ENCODE measurements at places on chromosomes 7 and 10.

- DNase-seq, result no peak
Observed at GRCh38 chr10:58512491-58513187, at the start of gene BICC1. Gene BICC1 (plus strand): TSS chr10:58512872. CDS start chr10:58513144, 272 bp downstream.

DNA sequence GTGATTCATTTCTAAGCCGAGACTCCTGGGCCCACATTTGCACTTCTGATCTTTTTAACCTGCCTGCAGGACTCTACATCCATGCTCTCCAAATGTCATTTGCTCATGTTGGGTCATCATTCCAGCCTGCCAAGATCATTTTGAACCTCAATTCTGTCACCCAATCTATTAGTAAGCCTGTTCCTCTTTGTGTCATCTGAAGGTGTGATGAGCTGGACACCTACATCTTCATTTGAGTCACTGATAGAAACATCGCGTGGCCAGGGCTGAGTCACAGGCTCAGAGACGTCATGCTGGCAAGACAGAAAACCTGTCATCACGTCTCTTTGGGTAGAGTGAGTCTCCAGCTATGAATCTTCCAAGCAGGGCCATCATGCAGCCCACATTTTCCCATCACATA lies 65.3 kb upstream of the SLF2 start:
- no peak for DNase-seq

DNA sequence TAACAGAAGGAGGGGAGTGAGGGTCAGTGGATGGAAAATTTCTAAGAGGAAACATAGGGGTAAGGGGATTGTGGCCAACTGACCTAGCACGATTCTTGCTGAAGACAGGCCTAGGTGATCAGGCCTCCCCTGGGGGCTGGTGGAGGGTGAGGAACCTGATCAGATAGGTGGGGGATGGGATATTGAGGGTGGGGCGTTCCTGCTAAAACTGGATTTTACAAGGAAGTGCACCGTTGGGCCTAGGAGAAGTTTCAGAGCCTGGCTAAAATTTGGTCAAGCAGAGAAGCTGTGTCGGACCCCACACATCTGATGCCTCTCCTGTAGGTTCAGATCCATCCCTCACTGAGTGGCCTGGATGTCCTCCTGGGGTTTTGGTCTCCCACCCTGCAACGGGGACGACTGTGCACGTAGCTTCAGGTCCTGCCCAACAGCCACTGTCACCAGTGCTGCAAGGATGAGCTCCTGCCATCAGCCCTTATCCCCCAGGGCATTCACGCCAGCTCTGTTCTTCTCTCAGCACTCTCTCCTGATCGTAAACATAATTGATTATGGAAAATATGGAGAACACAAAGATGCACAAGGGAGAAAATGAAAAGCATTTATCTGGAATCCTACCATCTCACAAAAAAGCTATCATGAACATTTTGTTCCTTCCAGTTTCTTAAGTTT lies 89.9 kb downstream of the ADCY1 start:
- DNase-seq, result no peak

DNA sequence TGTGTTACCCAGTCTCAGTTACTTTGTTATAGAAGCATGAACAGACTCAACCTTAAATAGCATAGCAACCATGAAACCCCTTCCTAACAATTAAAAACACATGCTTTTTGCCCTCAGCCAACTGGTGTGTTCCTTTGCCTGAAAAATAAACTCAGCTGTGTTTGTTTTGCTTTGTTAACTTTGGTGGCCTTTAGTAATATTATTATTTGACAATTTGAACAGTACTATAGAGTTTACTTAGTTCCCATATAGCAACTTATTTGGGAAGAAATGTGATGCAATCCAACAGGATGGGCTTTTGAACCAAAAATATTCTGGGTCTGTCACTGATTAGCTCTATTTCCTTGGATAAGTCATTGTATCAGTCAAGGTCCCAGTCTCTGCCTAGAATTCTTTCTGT lies 22.5 kb upstream of the MKLN1 start:
- no peak for DNase-seq

GRCh38 chr10:84415539-84416244 lies 87.3 kb downstream of the CCSER2 start:
- DNase-seq, result no peak

GRCh38 chr7:21281193-21281592 lies 146.7 kb upstream of the SP4 start:
- no peak for DNase-seq

- DNase-seq, result no peak
Observed at GRCh38 chr10:89115876-89116627, 91.1 kb downstream of the CH25H start.

DNA sequence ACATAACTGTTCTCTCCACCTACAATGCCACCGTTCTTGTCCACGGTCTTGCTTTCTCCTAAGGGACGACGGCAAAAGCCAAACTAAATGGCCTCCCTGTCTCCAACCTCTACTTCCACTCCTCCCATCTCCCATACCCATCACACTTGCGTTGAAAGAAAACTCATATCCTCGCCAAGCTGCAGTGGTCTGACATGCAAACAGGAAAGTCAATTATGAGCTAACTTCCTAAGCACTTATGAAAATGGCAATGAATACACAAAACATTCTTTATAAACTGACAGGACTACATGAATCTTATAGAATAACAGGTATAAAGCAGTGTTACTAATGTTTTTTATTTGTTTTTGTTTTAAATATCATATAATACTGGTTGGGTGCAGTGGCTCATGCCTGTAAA lies 46.4 kb downstream of the TYW1B start:
- no peak for DNase-seq

DNA sequence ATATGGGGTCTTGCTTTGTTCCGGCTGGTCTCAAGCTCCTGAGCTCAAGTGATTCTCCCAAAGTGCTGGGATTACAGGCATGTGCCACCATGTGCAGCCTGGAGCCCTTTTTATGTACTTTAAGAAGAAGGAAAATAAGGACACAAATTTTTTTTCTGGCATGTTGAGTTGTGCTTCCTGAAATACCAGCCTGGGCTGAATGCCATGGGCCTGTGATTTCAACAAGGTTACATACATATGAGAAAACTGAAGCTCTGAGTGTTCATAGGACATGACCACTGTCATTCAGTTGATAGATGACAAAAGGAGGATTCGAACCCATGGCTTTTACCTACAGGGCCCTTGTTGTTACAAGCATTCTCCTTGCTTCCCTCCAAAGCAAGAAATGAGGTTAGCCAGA lies 36.1 kb downstream of the ST8SIA6 start:
- no peak for DNase-seq

- DNase-seq, result no peak
Observed at GRCh38 chr7:118420888-118421287, 196.4 kb downstream of the ANKRD7 start.

DNA sequence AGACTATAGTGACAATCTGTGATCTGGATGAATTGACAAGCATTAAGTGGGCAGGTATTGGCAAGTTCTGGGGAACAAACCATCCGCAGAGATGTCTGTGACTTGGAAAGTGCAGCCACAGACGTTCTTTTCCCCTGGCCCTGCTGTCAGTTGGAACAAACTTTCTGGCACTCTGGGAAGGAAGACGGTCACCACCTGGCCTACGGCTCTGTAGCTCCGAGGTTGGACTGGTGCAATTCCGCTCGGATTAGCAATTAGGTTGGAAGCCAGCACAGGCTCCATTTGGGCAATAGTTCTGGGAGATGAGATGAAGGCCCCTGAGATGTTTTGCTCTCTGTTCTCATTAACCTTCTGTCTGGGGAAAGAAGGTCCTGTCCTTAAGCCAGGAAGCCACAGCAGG lies 437.5 kb downstream of the CALN1 start:
- no peak for DNase-seq

DNA sequence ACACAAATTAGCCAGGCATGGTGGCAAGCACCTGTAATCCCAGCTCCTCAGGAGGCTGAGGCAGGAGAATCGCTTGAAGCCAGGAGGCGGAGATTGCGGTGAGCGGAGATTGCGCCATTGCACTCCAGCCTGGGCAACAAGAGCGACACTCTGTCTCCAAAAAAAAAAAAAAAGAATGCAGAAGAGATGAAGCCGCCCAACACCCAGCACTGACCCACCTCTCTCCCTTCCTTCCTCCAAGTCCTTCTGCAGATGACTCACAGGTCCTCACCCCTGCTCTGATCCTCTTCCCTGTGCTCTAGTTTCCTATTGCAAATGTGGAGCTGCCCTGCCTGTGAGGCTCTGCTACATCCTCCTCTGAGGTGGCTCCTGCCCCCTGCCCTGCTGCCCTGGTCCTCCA lies 22.0 kb upstream of the OPALIN start:
- DNase-seq, result no peak

DNA sequence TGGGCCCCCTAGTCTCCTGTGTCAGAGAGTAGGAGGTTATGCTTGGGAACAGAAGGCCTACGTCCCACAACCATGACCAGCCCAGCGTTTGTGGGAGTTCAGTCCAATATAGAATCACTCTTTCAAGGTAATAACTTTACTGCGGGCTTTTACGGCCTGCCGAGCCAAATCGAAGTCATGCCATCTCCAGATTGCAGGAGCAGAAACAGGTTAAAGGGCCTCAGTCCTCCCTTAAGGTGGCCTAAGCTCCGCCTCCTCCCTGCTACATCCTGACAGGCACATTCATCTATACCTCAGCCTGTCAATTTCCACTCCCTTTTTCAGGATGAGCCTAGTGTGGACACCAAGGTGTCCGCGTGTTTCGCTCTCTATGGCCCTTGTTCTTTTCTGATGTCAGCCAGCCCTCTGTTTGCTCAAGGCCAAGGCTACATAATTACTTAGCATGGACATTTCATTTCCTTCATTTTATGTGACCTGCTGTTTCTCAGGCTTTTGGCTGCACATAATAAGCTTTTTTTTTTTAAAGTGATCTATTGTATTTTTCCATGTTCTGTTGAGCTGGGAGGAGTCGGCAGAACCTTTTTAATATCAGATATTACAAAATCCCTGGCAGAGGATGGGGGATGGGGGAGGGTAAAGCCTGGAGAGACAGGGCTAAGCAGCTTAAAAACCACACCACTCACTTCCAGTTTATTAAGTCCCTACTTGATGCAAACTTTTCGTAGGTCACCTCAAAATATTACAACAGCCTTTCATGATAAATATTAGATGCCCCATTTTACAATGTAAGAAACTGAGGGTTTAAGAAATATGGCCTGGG lies 84.6 kb downstream of the CACNB2 start:
- no peak for DNase-seq

DNA sequence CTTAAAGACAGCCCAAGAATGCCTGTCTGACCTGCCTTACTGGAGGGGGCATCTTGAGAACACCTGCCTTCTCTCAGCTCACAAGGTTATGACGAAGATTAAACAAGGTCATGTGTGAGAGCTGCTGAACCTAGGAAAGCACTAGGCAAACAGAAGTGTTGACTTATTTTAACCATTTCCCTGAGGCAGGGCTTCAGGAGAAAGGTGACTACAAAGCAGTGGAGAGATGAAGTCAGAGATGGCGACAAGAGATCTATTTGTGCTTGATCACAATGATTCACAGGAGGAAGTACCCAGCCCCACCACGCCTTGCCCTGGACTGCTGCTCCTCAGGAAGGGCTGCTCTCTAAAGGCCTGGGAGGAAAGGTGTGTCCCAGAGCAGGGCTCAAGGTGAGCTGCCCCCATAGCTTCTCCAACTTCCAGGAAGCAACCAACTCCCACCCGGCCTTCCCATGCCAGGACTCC lies 27.8 kb downstream of the STN1 start:
- DNase-seq, result no peak

DNA sequence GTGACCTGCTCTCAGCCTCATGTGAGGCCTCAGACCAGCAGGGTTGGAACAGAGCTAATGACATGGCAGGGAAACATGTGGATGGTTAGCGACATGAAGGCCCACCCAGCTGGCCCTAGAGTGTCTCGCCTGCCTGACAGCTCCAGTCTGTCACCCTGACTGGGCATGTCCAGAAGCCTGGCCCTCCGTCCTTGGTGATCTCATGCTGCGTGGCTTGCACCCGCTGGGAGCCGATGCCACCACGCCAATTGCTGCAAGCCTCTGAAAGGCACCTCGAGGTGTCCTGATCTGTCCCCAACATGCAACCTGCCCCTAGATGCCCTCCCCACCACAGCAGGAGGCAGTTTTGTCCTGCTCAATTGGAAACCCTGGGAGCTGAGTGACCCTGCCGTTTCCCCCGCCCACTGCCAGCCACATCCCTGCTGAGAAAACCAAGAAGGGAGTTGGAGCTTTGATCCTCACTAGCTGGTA lies 27.8 kb upstream of the RET start:
- no peak for DNase-seq

GRCh38 chr7:37105762-37106161 lies 342.9 kb downstream of the ELMO1 start:
- DNase-seq, result no peak

DNA sequence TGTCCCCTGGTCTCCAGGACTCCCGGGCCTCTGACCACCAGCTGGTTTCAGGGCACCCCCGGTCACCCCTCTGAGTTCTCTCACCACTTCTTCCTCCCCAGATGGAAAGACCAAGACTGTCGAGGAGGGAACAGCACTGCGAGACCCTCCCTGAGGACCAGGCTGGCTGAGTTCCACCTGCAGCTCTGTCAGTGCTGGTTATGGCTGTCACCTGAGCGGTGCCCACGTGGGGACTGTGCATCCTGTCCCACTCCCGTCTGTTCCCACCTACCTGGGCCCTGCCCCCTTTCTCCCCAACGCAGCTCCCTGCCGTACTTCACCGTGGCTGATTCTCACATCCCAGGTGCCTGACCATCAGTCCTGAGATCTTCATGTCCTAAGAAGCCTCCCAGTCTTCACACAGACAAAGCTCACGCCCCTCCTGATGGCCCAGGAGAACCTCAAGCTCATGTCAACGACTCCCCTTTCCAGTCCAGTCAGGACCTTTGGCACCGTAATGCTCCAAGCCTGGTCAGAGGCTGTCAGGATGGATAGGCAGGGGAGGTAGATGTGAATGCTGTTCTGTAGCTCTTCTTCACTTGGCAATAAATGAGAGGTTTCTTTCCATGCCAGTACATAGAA lies 159.7 kb downstream of the USP6NL start:
- no peak for DNase-seq

DNA sequence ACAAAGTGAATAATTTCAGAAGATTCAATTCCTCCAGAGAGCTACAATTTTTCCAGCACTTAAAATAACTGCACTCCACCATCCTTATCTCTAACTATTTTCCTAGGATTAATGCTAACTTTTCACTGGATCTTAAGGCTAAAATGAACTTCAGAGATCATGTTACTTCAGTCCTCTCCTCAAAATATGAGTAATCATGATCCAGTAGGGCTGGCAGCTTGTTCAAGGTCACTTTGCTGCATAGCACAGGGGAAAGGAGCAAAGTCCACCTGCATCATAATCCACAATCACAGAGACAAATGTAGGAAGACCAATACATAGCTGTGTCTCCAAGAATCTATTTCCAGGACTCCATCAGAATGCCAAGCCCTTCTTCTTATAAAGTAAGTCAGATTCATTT lies 150.3 kb downstream of the LRRTM3 start:
- DNase-seq, result no peak

DNA sequence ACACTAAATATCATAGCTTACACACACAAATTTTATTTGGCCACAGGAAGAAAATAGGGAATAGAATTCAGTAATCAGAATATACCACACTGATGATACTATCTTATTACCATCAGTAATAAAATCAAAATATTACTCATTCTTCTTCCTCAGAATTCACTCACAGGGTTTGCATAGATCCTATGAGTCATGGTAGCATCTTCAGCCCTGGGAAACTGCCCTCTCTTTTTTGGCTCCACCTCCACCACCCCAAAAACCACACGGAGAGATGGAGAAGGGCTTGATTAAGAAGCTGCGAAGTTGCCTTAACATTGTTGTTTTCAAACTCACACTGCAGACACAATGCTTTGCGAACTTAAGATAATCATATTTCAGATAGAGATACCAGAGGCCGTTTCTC lies 154.1 kb upstream of the AHR start:
- no peak for DNase-seq

GRCh38 chr7:159098424-159098786 lies 46.3 kb downstream of the VIPR2 start:
- DNase-seq, result no peak

GRCh38 chr7:29145553-29146056 lies 732 bp downstream of the CPVL start:
- DNase-seq, result no peak

Data from NCI-H1048 (cell line).